ENCODE measurements at places on chromosomes 16 and 17.

DNA sequence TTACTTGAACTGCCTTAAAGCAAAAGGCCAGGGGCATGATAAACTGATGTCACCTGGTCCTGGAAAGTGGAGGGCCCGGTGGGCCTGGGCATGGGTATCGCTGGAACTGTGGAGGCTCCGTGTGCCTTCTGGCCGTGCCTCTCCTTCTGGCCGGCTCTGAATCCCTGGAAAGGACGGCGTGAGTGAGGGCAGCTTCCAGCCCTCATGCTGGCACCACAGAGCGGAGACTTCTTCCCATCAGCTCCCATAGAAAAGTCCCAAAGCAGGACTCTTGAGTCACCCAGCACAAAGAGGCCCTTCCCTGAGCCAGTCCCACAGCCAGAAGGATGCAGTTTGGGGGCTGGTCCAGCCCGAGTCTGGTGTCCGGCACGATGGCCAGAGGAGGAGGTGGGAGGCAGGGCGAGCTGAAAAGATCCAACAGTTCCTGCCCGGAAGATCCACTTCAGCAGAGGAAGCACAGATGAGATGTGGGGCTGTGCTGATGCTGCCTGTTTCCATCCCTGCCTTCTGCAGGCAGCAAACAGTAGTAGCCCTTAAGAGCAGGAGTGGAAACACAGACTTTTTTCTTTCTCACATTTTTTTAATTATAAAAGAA is 7.8 kb downstream of the GAA start:
- DNase-seq: no peak

DNA sequence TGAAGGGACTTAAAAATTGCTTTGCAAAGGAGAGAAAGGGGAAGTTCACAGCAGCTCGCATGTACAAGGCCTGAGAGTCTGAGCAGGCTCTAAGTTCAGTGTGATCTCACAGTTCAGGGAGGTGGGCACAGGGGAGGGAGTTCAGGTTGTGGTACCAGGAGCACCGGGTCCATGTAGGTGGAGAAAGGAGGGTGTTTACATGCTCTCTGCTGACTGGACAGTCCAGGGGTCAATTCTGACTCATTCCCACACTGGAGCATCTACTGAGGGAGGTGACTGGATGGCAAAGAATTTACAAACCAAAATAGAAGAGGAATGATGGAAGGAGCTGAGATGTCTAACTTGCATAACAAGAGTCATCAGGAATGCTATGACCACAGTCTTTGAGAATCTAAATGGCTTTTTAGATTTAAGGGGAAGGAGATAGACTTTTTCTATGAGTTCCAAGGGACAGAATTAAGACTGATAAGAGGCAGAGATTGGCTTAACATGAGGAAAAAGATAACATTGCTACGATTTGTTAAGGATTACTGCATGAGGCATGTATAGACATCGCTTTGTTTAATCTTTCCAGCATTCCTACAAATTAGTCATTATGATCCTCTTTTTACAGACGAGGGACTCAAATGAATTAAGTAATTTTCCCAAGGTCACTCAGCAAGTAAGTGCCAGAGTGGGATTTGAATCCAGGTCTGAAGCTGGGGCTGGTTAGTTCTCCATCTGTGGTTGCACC is 29.9 kb downstream of the MIS12 start:
- DNase-seq: no peak

DNA sequence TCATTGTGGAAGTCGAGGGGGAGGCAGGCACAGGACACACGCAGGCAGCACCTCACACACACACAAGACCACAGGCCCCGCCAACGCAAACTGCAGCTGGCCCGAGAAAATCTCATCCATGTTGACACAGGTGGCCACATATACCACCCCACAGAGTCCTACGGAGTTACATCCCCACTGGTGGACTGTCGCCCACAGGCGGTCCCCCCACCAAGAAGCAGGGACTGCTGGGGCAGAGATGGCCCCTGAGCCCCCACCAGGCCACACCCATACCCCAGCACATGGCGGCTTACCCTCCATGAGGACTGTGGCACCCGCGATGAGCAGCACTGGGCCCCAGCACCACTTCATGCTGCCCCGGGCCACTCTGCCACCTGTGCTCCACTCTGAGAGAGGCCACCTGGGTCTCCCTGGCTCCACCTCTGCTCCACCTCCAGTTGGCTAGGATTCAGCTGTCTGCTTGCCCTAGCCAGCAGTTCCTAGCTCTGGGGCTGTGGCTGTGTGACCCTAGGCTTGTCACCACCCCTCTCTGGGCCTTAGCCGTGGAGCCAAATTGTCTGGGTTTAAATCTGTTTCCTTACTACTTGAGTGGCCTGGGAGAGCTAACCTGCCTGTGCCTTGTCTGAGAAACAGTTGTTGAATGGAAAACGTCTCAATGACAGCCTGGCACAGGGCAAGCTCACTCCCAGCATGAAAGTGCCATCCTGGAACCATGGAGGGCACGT is at the start of gene PRSS53:
Gene PRSS53 (minus strand): TSS at position 485 of the 725 bp plus-strand sequence. CDS start 134 bp downstream, at position 351.
- no peak for DNase-seq

GRCh38 chr17:80871341-80871740 is 120.3 kb upstream of the CHMP6 start:
- DNase-seq: no peak

DNA sequence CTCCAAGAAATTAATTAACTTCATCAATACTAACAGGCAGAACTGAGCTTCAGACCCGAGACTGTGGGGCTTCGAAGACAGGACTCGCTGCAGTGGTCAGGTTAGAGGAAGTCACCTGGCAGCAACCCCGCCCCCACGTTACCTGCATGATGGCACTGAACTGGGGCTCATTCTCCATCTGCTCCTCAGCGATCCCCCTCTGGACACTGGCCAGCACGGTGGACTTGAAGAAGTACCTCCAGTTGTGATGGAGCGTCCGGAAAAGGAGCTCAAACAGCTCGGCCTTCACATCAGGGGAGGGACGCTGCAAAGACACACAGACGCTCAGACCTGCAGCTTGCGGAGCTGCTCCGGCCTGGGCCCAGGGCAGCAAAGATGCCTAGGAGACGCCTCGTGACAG is 40.9 kb upstream of the GSG1L start:
- no peak for DNase-seq

DNA sequence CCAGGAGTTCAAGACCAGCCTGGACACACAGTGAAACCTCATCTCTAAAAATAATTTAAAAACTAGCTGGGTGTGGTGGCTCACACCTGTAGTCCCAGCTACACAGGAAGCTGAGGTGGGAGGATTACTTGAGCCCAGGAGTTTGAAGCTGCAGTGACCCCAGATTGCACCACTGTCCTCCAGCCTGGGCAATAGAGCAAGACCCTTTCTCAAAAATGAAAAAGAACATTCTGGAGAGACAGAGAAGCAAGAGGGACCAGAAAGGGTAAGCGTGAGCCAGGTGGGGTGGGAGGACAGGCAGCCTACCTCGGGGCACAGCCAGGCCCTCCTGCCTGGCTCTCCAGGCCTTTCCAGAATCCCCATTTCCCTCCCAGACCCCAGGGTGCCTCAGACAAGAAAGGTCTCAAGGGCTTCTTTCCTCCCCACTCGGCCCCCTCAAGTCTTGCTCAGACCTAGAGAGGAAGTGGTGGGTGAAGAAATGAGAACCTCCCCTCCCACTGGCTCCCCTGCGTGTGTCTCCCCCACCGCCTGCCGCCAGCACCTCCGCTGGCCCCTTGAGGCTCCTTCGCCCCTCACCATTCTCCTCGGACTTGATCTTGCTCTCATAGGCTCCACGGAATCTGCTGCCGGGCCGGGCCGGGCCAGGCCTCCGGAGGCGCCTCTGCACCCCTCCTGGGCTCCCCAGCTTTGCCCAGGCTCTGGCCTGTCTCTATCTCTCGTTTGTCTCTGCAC is 503 bp downstream of the C16orf54 start:
- DNase-seq: no peak

- no peak for DNase-seq
These were observed 21.4 kb upstream of the SLC6A4 start for GRCh38 chr17:30256756-30257506.

DNA sequence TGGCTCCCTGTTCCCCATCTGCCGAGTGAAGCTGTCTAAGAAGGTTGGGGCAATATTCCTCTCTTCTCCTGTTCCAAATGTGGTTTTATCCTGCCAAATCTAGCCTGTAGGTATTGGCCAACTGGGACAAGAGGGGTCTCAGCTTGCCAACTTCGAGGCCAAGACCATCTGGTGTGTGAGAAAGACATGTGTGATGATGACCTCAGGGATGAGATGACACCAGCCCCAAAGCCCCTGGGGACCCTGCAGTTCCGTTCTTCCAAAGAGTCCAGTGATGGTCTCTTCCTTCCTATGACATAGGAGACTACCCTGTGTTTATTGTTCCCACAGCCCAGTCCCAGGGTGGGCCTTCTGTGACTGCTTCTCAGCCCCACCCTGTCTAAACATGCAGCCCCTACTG is 34.8 kb upstream of the ADAMTS18 start:
- no peak for DNase-seq

DNA sequence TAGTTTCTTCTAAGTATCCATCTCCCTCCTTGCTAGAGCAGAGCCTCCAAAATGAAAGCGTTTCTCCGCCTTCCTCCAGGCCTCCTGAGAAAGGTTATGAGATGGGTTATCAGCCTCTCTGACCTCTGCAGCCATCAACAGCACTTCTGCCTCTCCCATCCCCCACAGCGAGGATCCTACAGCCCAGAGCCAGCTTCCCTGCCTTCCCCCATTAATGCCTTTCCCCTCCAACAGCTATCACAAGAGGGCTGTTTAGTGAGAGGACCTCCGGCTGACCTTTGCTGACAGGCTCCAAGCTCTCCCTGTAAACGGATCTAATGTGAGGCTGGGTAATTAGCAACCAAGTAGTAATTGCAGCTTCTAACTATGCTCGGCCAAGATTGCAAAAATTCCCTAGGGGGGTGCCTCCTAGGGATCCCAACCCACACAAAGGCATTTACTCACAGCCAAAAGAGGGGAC is 55.8 kb downstream of the ZFHX3 start:
- DNase-seq: no peak

GRCh38 chr17:4854111-4854681 is 21.1 kb downstream of the MINK1 start:
- DNase-seq: no peak

GRCh38 chr17:12133183-12133582 is 112.5 kb downstream of the MAP2K4 start:
- no peak for DNase-seq

- no peak for DNase-seq
These were observed 90.1 kb downstream of the XYLT1 start for GRCh38 chr16:17380613-17381012.

- DNase-seq: no peak
These were observed 279.0 kb downstream of the SOX9 start for GRCh38 chr17:72399608-72400487.

DNA sequence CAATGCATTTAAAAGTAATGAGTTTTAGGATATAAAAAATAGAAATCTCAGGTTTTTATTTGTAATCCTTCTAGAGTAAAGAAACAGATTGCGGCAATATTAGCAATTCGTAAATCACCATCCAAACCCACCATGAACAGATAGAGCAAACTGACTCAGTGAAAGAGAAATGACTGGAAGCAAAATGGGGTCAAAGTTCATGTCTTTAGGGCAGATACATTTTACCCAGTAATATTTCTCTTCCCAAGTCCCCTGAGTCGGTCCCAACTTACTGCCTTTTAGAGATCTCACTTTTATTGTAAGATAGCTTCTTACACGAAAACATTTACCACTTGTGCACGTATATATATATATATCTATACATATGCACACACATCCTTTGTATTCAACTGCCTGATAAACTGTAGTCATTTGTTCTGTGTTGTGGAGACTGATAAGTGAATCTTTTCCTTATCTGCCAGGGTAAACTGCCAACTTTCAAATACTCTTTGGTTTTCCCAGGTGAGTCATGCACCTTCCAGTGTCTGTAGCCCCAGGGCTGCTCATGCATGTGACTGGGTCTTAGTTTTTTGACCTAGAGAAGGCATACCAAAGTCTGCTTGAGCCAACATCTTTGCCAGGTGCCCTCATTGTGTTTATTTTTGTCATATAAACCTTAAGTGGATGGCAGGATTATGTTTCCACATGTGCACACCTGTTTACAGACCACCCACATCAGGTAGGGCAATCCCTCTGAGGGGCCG is 7.8 kb upstream of the IRF8 start:
- DNase-seq: no peak

- no peak for DNase-seq
These were observed 653.1 kb upstream of the SOX9 start for GRCh38 chr17:71467719-71468118.

DNA sequence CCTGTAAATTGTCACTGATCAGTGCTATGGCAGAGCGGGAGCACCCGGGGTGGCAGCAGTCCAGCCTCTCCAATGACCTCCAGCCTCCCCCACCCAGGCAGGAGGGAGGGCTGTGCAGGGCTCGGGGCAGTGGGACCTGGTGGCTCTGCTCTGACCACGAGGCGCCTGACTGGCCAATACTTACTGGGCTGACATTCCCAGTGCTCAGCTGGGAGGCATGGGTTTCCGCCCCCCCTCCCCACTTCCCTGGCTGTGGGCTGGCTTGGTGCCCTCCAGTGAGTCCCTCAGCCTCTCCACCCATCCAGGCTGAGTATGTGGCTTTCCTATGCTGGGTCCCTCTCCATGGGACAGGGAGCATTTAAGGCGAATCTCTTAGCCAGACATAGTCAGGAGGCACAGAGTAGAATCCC is 2.7 kb downstream of the SOCS3 start:
- no peak for DNase-seq

DNA sequence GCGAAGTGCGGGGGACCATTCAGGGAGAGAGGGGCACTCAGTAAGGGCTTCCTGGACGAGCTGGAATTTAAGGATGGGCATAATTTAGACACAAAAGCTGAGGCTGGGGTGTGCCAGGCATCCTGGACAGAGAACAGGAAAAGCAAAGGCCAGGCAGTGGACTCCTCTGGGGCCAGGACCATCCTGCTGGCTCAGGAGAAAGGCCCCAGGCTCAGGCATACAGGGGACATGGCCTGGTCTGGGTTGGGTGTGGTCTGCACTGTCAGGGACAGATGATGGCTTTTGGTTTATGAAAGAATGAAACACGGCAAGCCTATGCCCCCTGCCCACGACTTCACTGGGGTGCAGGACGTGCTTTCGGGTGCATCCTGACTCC is 48.9 kb upstream of the DOC2B start:
- DNase-seq: no peak

GRCh38 chr17:48834973-48835372 is 4.1 kb downstream of the CALCOCO2 start:
- DNase-seq: no peak

DNA sequence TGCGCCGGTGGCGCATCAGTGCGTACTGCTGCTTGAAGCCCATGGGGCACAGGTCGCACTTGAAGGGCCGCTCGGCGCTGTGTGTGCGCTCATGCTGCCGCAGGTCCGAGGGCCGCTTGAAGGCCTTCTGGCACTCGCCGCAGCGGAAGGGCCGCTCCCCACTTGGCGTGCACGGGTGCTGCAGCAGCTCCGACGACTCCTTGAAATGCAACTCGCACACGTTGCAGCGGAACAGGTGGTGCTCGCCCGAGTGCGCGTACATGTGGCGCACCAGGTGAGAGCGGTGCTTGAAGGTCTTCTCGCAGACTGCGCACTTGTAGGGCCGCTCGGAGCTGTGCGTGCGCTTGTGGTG is 3.3 kb downstream of the ZNF319 start:
- no peak for DNase-seq

- DNase-seq: peak; percentile 47
These were observed 562 bp downstream of the USP31 start for GRCh38 chr16:23148513-23149266.

- DNase-seq: no peak
These were observed 228.3 kb upstream of the EEF2KMT start for GRCh38 chr16:5325932-5326331.
